Neural crest cell (in vitro differentiated cells): ENCODE measurements at places on chromosomes 6 and 20. TPM values are rescaled to one million over a fixed set of nuclear protein-coding genes. Genes with fewer than 3 reads are reported as not detected.

GRCh38 chr6:158124288-158124687 is 43.8 kb downstream of the SERAC1 start:
- DNase-seq, result no peak

GRCh38 chr6:166381381-166381732 is 1.4 kb downstream of the MPC1 start:
- no peak for DNase-seq

- no peak for DNase-seq
Observed at GRCh38 chr20:3755814-3756480, 11.6 kb downstream of the ADISSP start.

- DNase-seq, result no peak
Observed at GRCh38 chr6:158909938-158910337, 90.1 kb downstream of the RSPH3 start.

GRCh38 chr6:90490030-90490716 is 96.7 kb downstream of the MAP3K7 start:
- no peak for DNase-seq

Gene SCRT2
- 3.7 and 4.1 TPM in 2 replicates for total RNA-seq
